ENCODE measurements at places on chromosomes 5 and 9.
A peak's percentile ranks its signal among the peaks of the same experiment; 100 is the strongest.

DNA sequence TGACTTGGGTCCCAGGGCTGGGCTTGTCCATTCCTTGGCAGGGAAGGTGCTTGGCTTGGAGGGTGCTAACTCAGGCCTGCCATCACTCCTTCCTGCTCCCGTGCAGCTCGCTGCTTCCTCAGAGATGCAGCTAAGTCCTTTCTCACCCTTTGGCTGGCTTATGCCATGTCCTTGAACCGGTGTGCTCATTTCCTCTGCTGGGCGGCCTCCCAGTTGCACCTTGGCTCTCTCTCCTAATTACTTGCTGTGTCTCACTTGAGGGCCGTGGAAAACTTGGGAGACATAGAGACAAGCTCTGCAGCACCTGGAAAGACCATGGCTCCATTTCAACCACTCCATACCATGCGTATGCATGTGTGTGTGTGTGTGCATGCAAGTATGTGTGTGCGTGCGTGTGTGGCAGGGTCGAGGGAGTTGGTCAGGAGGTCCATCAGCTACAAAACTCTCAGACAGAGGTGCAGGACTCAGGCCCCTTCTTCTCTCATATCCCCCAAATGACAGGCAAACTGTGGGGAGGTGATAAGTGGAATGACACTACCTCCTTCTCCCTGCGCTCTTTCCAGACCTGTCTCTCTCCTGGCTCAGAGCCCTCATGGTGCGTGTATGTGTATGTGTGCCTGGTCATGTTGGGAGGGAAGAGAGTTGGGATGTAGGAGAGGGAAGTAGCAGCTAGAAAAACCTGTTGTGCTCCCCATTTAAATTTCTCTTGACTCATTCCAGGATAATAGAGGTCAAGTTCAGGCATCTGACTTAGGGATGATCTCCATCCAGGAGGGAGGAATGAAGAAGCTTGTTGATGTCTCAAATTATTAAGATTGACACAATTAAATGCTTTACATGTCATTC, 17.6 kb upstream of the MTMR12 start:
- DNase-seq, result no peak
- H3K4me3 ChIP-seq, result no peak overlapping the region
- H3K4me1 ChIP-seq, result peaks cover 5% of the 10 kb centered on the region
- no peaks in the 10 kb centered on the region for H3K36me3 ChIP-seq
- H3K27ac ChIP-seq, result no peak overlapping the region
- H3K27me3 ChIP-seq, result no peaks in the 10 kb centered on the region

DNA sequence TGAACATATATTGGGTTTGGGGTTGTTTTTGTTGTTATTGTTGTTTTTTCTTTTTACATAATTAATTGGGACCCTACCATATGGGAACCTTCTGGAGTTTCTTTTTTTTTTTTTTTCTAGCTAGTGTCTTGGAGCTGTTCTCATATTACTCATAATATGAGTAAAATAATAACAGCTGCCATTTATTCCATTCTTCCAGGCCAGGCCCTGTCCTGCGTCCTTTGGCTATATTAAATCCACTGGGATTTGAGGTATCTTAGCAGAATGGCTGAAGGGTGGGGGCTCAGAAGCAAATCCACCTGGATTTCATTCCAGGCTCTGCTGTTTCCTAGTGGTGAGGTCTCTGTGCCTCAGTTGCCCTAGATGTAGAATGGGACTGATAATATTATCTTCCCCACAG, 47.2 kb upstream of the RPL26L1 start:
- H3K27ac ChIP-seq, result peak overlapping the region; percentile 71
- no peaks in the 10 kb centered on the region for H3K27me3 ChIP-seq
- H3K4me1 ChIP-seq, result peaks cover 4% of the 10 kb centered on the region
- DNase-seq, result no peak
- H3K36me3 ChIP-seq, result peaks cover 43% of the 10 kb centered on the region

- H3K4me1 ChIP-seq, result peaks cover 44% of the 10 kb centered on the region
- no peaks in the 10 kb centered on the region for H3K27me3 ChIP-seq
- H3K27ac ChIP-seq, result peak overlapping the region; percentile 92
- peak overlapping the region; percentile 70 for H3K4me3 ChIP-seq
- H3K36me3 ChIP-seq, result no peaks in the 10 kb centered on the region
Measured at GRCh38 chr5:77776554-77777206, 541 bp upstream of the TBCA start.

GRCh38 chr9:128419061-128419925, 1.4 kb upstream of the CERCAM start:
- peaks cover 11% of the 10 kb centered on the region for H3K4me1 ChIP-seq
- no peak for DNase-seq
- H3K27ac ChIP-seq, result no peak overlapping the region
- peak overlapping the region; percentile 99 for H3K4me3 ChIP-seq

DNA sequence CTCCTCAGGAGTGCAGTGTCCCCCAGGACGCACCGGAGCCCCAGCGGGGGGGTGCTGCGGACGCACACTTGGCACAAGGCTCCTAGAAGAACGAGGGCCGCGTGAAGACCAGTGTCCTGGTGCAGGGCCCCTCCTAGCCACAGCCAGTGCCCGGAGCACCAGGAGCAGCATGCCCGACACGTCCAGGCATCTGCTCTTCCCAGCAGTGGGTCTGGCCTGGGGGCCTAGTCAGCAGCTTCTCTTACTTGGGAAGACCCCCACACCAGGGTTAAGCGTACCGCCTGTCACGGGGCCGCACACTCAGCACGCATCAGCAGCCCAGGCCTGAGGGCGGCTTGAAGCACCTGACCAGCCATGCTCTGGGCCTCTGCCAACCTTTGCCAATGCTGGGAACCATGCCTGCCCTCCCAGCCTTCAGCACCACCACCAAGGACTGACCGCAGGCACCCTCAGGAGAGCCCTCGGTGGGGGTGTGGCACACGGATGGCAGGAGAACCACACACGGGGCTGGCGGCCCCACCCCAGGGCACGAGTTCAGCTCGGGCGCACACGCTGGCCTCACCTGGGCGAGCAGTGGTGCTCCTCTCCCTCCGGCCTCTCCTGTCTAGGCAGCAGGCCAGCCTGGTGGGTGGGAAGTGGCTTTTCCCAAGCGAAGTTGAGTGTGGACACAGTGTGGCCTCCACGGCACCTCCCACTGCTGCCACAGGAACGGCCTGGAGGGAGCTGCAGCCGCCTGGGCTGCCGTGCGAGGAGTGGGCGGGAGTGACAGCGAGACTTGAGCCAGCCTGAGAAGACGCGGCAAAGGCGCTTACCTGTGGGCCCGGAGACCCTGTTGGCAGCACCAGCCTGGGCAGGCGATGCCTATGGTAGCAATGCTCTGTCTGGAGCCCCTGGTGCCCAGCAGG, 12.0 kb upstream of the AJM1 start:
- peaks cover 6% of the 10 kb centered on the region for H3K4me1 ChIP-seq
- peak; percentile 49 for DNase-seq
- H3K4me3 ChIP-seq, result no peak overlapping the region
